Activated CD8-positive, alpha-beta T cell treated with anti-CD3 and anti-CD28 coated beads for 36 hours (primary cell): ENCODE measurements at places on chromosomes 1 and 21. TPM values are rescaled to one million over a fixed set of nuclear protein-coding genes. Genes with fewer than 3 reads are reported as not detected.

Gene AQP10
- not detected for total RNA-seq

Gene IFI16
- total RNA-seq = 199 TPM

Gene OR10Z1
- not detected for total RNA-seq

Gene ST3GAL3
- 20.0 TPM for total RNA-seq

Gene RPTN
- total RNA-seq = not detected

Gene LCE2B
- total RNA-seq = not detected

Gene FCRL6
- total RNA-seq = not detected

Gene BRINP3
- total RNA-seq = not detected

Gene LYST
- 77.4 TPM for total RNA-seq

Gene RUNX3
- 180 TPM for total RNA-seq

Gene DENND2C
- 0.99 TPM for total RNA-seq

Gene DMRTA2
- not detected for total RNA-seq

Gene HTR6
- not detected for total RNA-seq

Gene GBP1
- total RNA-seq = 71.5 TPM

Gene C1QTNF12
- 4.9 TPM for total RNA-seq

Gene RNF186
- not detected for total RNA-seq

Gene DCDC2B
- not detected for total RNA-seq

Gene RPS6KA1
- total RNA-seq = 139 TPM

Gene SPRR5
- total RNA-seq = not detected

Gene ACTN2
- 0.18 TPM for total RNA-seq

Gene SPRR2A
- not detected for total RNA-seq

Gene HAX1
- 170 TPM for total RNA-seq

Gene SCP2
- total RNA-seq = 60.7 TPM

Gene CFHR3
- total RNA-seq = not detected

Gene S100A7
- total RNA-seq = not detected

Gene HMCN1
- not detected for total RNA-seq

Gene TNFRSF14
- total RNA-seq = 140 TPM

Gene MPZ
- 3.3 TPM for total RNA-seq

Gene ACTL8
- total RNA-seq = not detected

Gene FNDC10
- 2.8 TPM for total RNA-seq

Gene LTN1
- total RNA-seq = 28.0 TPM

Gene KLF18
- total RNA-seq = not detected

Gene KRTAP20-4
- not detected for total RNA-seq
